ENCODE measurements at places on chromosomes 12 and 14.

GRCh38 chr14:59465316-59466135, at the start of gene GPR135:
Gene GPR135 (minus strand): TSS chr14:59465380. CDS start chr14:59465226, 154 bp downstream.
- peak; percentile 79 for DNase-seq

DNA sequence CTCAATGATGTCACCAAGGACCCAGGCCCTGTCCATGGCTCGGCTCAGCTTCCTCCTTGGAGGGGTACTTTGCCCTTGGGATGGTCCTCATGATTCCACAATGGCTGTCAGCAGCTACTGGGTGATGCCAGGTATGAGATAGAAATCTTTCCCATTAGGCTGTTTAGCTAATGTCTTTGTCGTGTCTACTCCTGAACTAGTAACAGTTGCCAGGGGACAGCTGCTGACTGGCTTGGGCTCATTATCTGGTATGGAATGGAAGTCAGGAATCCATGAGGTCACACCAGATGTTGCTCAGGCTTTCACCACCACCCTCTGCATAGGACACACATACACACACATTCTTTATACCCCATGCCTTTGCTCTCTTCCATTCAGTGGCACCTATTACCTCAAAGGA, 9.2 kb downstream of the PRPH start:
- DNase-seq: no peak

GRCh38 chr12:119446459-119446858, 111.9 kb downstream of the CCDC60 start:
- no peak for DNase-seq

DNA sequence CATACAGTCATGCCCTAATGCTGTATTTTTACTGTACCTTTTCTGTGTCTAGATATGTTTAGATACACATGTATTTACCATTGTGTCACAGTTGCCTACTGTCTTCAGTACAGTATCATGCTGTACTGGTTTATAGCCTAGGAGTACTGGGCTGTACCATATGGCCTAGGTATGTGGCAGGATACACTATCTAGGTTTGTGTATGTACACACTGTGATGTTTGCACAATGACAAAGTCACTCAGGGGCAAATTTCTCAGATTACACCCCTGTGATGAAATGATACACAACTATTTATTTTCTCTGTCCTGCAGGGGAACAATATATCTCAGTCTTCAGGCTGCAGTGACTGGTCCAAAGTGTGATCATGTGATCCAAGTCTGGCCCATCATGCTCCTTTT, 1076.1 kb downstream of the VRK1 start:
- DNase-seq: no peak

DNA sequence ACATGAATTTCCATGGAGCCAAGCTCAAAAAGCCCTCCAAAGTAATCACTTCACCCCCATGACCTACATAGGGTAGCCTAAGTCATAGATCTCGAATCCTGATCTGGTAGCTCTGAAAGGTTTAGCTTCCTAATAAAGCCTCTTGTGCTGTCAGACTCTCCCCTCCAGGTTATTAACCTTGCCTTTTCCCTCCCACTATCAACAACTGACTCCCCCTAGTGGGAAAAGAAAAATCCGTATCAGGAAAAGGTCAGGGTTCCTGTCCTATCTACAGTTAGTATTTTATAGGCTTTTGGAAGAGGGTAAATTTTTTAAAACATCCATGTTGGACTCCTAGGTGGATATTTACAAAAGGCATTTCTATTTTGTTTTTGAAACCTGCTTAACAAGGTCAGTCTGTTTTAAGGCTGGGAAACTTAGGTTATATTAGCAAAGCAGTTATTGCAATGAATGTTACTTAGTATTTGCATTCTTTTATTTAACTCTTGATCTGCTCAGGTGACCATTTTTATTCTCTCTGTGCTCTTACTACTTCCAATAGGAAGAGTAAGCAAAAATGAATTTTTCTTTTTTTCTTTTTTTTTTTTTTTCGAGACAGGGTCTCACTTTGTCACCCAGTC, 8.0 kb downstream of the YY1 start:
- peak; percentile 54 for DNase-seq

- no peak for DNase-seq
These were observed 4.1 kb upstream of the PLBD1 start for GRCh38 chr12:14571779-14572178.

- DNase-seq: no peak
These were observed 217.8 kb downstream of the KITLG start for GRCh38 chr12:88362439-88362838.

- DNase-seq: no peak
These were observed 28.7 kb upstream of the P2RX4 start for GRCh38 chr12:121181181-121181580.

GRCh38 chr12:91974541-91975085, 171.0 kb downstream of the BTG1 start:
- DNase-seq: no peak

GRCh38 chr12:52865090-52865944, 16.5 kb upstream of the KRT78 start:
- DNase-seq: peak; percentile 86

DNA sequence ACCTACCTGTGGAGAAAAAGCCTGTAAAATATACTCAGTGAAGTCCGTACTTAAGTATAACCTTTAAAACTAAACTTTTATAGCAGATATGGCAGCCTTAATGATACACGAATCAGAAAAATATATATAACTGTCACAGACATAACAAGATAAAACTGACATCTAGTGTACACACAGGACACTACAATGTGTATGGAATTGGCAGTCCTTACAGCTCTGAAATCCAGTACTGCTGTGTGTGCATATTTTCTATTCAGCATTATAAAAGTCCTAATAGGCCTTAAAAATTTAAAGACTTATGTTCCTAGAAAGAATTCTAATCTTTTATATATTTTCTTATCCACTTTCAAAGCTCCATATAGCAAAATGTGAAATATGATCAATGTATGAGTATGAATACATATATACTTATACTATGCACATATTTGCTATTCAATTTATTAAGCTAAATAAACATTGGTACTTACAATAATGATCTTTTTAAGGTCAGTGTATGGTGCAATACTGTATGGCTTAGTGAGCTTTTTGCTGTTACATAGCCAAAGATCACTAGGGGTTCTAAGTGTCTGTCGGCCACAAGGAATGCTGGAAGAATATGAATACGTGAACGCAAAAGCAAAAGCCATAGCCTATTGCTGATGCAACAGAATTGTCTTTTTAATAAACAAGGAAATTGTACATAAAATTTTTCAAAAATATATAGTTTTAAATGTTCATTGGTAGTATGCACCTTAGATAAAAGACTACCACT, 69.2 kb downstream of the C2CD5 start:
- DNase-seq: no peak

GRCh38 chr14:69117020-69117767, 35.7 kb downstream of the DCAF5 start:
- DNase-seq: no peak

DNA sequence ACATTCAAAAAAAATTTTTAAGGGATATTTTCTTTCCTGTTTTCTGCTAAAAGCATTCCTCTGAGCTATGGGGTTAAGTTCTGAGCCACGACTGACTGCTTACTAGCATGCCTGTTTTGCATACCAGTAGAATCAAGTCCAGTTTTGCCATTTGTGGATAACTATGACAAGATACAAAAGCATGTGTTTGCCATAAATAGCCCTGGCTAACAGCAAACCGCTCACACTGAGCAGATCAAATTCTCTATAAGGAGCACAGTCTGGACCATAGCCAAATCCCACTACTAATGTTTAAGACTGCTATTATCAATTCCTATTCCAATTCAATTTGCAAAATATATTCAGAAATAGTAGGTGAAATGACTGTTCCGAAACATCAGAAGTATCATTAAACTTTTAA, 3.2 kb downstream of the CFL2 start:
- no peak for DNase-seq

DNA sequence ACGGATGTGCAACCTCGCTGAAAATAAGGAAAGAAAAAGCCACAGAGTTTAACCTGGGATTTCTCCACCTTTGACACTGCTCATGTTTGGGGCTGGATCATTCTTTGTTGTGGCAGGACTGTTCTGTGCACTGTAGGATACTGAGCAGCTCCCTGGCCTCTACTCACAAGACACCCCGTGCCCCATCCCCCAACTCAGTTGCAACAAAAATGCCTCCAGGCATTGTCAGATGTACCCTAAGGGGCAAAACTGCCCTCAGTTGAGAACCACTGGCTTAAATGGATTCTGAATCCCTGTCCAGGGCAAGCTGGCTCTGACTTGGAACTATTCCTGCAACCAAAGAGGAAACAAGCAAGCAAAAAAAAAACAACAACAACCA, 2.1 kb downstream of the GLTP start:
- no peak for DNase-seq

DNA sequence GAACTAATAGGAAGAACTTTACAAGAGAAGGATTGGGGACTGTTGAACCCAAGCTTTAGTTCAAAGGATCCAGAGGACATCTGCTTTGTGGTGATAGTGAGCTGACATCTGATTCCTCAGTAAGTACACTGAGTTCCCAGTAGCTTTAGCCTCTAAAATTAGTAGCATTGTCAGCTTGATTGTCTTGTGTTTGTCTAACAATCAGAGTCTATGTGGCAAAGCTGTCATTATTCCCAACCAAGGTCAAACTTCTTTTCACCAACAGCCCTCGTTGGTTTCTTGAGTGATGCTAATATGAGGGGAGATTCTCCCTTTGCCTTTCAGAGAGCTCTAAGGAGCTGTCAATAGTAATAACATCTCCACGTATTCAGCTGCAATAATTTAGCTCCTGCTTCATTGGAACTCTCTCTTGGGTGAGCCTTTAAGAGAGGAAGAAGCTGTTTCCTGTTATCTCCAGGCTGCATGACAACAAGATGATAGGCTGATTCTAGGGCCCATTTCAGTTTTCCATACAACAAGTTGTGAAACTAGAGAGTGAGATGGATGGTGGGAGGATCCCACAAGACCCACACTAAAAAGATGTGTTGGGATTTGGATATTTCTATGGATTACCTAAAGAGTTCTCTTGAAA, 46.7 kb downstream of the TGFB3 start:
- DNase-seq: peak; percentile 63

GRCh38 chr12:29152223-29152868, 3.3 kb downstream of the FAR2 start:
- no peak for DNase-seq

DNA sequence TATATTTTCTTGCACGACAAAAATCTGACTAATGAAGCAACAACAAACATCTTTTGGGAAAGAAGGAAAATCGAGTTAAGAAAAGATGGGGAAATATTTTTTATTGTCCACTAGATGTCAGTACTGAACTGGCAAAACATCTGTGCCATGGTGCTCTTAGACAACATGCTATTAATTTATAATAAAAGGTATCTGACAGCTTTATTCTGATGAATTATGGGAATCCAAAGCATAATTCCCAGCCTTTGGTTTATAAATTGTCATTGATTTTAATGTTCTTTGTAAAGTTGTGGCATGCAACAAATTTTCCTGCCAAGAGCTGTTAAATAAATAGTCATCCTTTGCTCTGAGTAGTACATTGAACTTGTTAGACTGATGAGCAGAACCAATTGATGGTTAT, 231.2 kb downstream of the ETNK1 start:
- peak; percentile 48 for DNase-seq

- DNase-seq: no peak
These were observed 59.2 kb downstream of the ZNF641 start for GRCh38 chr12:48291511-48291910.

DNA sequence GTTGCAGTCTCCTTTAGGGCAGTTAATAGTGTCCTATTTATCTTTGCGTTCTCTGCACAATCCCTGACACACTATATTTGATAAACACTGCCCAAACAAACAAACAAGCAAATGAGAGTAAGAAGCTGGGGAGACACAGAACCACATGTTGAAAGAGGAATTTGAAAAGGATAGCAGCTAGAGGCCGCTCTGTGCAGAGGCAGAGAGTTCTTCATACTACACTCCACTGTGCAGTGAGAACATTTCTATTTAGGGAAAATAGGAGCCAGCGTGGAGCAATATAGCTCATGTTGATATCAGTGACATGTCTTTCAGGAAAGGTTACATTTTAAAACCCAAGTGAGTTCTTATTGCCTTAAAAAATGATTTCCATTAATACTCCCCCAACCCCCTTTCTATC, 140.3 kb upstream of the SEL1L start:
- DNase-seq: no peak

DNA sequence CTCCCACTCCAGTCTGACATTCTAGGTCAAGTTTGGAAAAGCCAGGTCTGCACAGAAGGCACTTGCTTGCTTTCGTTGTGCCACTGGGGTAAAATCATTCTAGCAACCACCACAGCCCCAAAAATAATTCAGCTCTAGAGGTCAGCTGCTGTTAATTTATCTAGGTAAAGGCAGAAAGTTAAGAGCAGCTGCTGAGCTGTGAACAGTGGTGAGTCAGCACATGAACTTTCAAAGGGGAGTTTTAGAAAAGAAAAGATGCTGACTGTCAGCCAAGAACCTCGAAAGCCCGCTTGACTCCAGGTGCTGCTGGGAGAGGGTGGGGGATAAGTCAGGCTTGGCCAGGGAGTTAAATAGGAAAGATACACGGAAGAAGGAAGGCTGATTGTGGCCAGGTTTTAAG, 12.7 kb downstream of the CCDC197 start:
- DNase-seq: no peak

DNA sequence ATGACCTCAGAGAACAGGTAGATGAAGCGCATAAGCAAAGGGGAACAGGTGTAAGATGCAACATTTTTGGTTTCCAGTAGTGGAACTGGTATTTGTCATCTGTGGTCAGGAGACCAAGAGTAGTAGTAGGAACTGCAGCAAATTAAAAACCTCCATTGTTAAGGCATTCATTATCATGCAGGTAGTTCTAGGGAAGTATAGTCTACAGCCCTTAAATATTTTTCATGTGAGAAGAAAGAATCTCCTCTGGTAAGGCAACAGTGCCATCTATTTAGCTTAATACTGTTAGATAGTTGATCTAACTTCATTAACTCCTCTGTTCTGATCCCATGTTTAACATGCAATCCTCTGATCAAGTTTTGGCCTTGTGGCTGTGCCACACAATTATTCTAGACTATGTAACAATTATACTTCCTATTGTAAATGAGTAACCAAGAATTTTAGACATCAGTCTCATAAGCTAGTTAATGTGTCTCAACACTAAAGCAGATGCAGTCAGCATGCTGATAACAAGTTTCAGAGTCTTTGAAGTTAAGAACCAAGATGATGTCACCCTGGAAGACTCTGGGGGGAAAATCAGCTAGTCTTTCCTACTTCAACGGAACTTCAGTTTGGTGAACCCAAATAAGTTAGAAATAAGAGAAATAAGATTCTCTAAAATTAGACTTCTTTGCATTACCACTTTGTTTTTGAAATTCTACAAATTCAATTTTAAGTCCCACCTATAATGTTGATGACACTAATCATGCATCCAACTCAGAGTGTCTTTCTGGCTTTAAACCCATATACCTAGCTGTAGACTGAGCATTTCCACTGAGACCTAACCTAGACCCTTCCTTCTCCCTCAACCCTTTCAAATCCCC, 70.9 kb downstream of the STXBP6 start:
- no peak for DNase-seq

DNA sequence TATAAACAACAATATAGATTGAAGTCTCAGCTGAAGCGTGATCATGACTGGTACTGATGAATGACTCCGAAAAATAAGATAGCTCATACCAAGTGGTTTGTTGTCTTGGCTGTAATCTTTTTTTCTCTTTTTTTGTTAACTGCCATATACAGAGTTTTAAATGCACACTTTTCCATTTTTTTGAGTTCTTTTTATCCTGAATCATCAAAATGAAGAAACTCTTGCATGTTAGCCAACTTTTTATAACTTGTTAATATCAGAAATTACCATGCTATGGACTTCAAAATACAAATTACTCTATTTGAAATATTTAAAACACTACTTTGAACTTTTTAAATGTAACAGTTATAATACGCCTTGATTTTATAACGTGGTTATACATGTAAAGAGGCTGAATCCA, 10.1 kb upstream of the KCNMB4 start:
- DNase-seq: no peak

All from retina (tissue), 1 donor.